CD4-positive, alpha-beta T cell treated with Interleukin-17A for 1 hour (primary cell): ENCODE measurements at places on chromosomes 11 and 22.

GRCh38 chr11:78935398-78936068 lies 360.9 kb upstream of the NARS2 start:
- no peak for DNase-seq

GRCh38 chr11:86800076-86800959 lies at the start of gene PRSS23:
Gene PRSS23, plus strand, starts transcription at chr11:86800542. Its CDS starts 7,102 bp downstream, at chr11:86807644.
- DNase-seq = peak; percentile 29

- DNase-seq = peak; percentile 68
Measured at GRCh38 chr22:20031732-20032406, 11.0 kb downstream of the TANGO2 start.

GRCh38 chr11:6269994-6270393 lies 10.4 kb downstream of the CCKBR start:
- no peak for DNase-seq

GRCh38 chr11:69092263-69092662 lies 43.5 kb downstream of the TPCN2 start:
- DNase-seq = no peak

DNA sequence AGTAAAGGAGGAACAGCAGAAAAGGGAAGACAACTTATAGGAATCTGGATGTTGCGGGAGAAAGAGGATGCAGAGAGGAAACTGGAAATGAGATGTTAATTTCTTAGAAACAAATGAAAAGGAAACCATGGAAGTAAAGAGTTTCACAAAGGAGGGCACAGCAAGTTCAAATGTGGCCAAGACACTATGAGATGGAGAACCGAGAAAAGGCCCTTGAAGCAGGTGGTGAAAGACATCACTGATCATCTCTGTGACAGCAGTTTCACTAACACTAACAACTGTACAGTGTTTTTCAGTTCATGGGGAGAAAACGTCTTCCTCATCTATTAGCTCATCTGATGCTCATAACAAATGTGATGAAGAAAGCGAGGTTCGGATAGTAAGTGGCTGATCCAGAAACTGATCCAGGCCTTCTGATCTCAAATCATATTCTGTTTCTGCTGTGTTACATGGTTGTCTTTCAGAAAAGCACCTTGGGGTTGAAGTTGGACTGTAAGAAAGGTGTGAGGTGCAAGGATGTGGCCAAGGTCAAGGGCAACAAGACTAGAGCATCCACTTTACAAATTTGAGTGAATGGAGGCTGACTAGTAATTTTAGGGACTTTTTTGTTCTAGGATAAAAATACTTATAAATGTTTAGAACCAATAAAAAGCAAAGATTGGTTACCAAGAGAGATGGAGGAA lies 492.1 kb upstream of the CADM1 start:
- no peak for DNase-seq

- no peak for DNase-seq
Measured at GRCh38 chr22:26431261-26431995, 2.4 kb downstream of the ASPHD2 start.

DNA sequence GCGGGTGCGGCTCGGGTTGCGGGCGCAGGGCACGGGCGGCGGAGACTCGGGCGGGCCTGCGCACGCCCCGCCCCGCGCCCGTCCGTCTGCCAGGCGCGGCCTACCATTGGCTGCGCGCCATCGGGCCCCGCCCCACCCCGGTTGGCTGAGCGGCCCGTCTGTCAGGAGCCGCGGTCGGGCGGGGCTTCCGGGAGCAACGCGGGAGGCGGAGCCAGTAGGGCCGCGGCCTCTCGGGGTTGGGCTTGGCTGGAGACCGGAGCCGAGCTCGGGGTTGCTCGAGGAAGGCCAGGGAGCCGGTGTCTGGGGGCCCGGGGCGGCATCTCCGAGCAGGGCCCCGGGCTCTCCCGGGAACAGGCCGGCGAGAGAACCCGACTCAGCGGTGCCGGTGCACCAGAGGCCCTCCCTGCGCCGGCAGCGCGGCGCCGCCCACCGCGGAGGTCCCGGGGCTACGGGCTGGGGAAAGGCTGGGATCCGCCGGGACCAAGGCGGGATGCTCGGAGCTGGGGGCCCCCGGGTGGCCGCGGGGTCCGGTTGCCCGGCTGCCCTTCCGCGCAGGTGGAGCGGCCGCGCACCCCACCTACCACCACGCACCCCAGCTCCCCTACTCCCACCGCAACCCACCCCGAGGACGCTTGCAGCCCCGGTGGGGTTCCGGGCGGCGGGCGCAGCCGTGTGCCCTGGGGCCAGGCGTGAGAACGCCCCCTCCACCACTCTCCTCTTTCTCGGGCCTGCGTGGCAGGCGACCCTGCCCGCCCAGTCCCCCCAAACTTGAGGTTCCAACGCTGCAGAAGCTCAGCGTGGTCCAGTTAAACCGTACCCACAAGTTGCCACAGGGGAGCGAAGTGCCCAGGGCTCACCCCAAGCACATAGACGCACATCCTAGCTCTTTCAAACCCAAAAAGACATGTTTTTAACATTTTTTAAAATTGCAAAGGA lies at the start of gene HRAS:
HRAS (minus strand) TSS at position 58 of the 936 bp plus-strand sequence.
- DNase-seq = peak; percentile 95

GRCh38 chr11:36456156-36456555 lies 53.9 kb downstream of the TRAF6 start:
- no peak for DNase-seq

DNA sequence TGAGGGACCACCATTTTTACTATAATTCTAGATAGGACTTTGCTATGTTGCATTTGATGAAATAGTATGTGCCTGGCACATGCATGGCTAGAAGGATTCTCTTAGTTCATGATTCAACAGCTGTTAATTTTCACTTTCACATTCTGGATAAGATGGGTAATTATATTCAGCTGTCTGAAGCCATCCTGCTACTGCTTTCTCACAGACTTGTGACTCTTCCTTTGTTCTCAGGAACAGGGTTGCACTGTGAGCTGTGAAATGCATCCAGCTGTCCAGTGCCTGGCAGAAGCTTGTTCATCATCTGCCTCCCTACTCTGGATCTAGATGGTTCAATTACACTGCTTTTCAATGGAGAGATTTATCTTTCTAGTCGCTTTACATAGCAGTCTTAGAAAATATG lies 610.1 kb upstream of the ANO5 start:
- no peak for DNase-seq

GRCh38 chr11:113623114-113623513 lies 83.0 kb downstream of the TMPRSS5 start:
- DNase-seq = no peak

GRCh38 chr11:46977038-46977813 lies 40.7 kb downstream of the CSTPP1 start:
- DNase-seq = no peak

GRCh38 chr11:103170865-103171264 lies 61.6 kb downstream of the DYNC2H1 start:
- DNase-seq = no peak

GRCh38 chr11:123392844-123393243 lies 37.2 kb upstream of the GRAMD1B start:
- no peak for DNase-seq

- DNase-seq = no peak
Measured at GRCh38 chr11:31657091-31657490, 147.5 kb downstream of the ELP4 start.

DNA sequence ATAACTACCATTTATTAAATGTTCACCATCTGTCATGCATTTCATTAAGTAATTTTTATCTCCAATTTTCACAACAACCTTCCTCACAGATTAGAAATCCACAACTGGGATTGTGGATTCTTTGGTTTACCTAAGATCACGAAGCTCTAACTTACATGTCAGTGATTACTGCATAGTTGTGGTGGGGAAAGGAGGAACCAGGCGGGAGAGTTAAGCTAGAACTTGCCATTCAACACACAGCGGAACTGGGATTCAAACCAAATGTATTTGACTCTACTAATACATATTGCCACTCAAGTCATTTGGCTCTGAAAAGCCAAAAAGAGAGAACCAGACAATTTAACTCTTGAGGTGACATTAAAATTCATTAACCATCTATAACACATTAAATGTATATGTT lies 10.4 kb upstream of the LAYN start:
- no peak for DNase-seq

DNA sequence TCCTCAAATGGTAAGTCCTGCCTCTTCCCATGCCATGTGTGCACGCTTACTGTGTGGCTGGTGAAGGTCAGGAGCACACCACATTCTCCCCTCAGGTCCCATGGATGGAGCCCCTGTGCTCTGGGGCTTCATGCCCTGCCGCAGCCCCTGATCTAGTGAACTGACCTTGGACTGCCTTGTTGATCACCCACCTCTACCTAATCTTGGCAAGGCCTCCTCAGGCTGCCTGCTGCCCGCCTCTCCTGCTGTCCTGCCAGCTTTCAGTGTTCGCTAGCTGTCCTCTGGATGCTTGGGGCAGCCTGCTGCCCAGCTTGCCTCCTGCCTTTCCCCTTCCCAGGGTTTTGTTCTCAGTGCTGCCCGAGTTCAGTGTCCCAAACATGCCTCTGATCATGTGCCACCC lies 38.1 kb downstream of the CABIN1 start:
- DNase-seq = no peak

DNA sequence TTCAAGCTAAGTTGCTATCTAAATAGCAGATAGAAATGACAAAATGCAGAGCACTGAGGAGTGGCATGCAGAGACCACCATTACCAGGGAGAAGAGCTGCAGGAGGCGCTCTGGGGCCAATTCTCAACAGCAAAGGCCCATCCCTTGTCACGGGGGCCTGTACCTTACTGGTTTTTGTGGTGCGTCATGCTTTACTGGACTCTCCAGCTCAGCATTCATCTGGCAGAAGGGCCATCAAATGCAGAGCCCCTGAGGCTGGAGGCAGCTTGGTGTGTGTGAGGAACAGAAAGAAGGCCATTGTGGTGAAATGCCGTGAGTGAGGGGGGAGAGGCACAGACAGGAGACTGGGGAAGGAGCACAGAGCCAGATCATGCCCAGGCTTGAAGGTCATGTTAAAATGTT lies 56.5 kb upstream of the NAV2 start:
- DNase-seq = no peak

DNA sequence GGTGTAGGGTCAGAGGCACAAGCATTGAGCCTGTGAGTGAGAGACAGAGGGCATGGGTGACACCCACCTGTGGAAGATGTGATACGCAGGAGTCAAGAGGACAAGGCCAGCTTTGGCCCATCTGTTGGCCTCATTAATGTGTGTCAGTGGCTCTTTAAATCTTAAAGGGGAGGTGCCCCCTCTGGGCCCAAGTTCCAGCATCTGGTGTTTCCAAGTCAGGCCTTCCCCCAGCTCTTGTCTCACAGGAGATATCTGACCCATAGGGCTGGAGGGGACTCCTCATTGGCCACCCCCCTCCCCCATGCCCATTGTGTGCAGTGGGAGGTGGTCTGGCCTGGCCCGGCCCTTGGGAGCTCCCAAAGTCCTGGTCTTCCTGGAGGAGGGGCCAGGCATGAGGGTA lies 8.9 kb downstream of the KCNK7 start:
- no peak for DNase-seq

DNA sequence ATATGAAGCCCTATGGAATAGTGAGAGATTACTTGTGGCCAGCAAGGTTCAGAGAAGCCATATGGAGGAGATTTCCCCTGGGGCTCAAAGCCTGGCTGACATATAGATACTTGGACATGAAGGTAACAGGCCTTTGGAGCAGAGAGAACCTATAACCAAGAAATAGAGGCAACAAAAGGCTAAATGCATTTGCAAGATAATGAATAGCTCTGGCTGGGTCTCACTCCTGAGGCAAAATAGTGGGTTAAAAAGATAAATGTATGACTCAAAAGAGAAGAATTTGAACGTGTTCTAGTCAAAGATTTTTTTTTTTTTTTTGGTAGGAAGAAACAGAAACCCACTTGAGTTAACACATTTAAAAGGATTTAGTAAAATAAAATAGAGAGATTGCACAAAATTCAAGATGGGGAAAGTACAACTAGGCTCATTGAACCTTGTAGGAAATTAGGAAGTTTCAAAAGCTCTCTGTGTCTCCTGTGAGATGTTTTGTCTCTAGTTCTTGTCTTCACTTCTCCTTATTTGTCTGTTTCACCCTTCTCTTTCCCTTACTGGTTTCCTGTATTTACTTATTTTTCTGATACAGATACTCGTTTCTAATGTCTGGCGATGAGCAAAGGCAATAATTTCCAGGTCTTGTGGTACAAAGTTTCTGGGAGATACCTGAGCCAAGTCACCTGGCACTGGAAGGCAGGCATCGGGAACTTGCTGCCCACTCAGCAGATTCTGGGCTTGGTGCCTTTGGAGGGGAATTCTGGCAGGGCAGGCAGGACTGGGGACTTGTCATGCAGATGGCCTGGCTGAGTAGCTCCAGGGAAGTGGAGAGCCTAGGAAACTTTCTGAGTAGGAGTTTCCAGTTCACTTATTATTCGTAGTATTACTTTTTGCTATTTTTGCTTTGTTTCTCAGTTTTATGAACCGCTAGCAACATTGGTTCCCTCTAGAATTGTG lies 49.2 kb upstream of the SESN3 start:
- no peak for DNase-seq

- no peak for DNase-seq
Measured at GRCh38 chr11:774873-775592, 2.3 kb downstream of the GATD1 start.

- DNase-seq = no peak
Measured at GRCh38 chr11:97717922-97718321, 1302.8 kb upstream of the CNTN5 start.

DNA sequence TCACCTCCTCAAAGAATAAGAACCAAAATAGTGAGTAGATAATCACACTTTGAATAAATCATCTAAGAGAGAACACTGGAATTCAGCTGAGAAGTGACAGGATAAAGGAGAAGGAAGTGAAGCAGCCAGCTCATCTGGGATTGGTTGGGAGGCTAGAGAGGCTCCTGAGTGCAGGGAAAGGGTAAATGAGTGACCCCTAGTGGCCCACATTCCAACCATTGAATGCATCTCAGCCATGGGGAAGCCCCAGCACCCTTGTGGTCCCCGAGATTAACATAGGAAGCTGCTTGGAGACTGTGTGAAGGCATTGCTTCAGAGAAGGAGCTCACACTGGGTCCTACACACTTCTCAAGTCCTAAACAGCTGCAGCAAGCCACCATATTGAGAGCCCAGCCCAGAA lies 82.3 kb downstream of the JRKL start:
- no peak for DNase-seq

DNA sequence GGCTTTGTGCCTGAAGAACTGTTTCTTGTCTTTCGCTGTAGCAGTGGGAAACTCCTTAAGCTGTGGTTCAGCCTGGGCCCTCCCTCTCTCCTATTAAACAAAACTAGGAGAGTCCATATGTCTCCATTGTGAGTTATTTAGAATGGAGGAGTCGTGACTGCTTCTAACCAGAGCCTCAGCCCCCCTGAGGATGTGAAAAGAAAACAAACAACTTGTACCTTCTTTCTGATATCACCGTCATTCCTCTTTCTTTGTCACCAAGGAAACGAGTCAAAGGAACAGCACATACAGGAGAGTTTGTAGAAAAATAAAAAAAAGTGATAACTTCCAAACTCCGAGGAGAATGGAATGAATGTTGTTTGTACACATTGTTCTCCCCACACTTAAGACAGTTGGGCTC lies 11.6 kb upstream of the EXT2 start:
- DNase-seq = no peak
